MM.1S (cell line): ENCODE measurements at places on chromosomes 11 and 22.

DNA sequence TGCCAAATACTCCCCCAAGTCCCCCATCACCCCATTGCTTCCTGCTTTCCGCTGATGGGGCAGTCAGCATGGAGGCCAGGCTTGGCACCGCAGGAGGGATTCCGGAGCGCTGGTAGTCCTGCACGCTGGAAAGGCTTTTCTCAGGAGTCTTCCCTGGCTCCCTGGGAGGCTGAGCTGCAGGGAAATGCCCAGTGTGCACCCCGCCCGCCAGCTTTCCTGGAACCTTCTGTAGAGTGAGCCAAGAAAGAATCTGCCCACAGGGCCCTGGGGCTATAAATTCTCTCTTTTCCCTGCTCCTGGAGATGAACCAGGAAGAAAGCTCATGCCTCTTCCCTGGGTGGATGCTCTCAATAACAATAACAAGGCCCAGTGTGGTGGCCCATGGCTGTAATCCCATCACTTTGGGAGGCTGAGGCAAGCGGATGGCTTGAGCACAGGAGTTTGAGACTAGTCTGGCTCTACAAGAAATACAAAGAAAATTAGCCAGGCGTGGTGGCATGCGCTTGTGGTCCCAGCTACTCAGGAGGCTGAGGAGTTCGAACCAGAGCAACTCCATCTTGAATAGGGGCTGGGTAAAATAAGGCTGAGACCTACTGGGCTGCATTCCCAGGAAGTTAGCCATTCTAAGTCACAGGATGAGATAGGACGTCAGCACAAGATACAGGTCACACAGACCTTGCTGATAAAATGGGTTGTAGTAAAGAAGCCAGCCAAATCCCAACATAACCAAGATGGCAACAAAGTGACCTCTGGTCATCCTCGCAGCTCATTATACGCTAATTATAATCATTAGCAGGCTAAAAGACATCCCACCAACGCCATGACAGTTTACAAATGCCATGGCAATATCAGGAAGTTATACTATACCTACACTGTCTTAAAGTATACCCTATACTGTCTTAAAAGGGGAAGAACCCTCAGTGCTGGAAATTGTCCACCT lies 46.4 kb upstream of the FTH1 start:
- no peak for DNase-seq

- DNase-seq: no peak
These were observed 583.5 kb upstream of the FAT3 start for GRCh38 chr11:91641153-91641552.

- DNase-seq: no peak
These were observed 130.8 kb downstream of the GRIK4 start for GRCh38 chr11:120642196-120642894.

GRCh38 chr11:118488480-118489109 lies 38.7 kb upstream of the TTC36 start:
- peak; percentile 70 for DNase-seq

DNA sequence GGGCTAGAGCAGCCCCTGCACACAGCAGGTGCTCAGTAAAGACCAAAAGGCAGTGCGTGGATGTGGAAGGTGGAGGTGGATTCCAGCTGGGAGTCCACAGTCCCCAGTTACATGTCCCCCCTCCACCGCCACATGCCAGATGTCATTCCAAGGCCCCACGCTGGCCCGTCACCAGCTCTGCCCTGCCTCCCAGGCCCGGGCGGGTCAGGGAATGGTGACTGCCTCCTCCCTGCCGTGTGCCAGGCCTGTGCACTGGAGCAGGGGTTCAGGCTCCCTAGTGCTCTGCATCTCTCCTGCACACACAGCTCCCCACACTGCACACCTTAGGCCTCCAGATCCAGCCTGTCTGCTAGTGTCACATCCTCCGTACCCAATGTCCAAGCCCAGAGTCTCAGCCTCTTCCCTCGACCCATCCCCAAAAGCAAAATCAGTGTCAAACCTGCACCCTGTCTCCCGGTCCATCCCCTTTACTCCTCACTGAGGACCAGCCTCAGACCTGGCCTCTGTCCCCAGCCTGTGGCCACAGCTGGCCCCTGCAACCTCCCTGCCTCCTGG lies 40.2 kb upstream of the PRODH start:
- DNase-seq: no peak

- DNase-seq: no peak
These were observed 8.5 kb downstream of the ELFN2 start for GRCh38 chr22:37418627-37419369.

GRCh38 chr11:62020661-62021060 lies 53.2 kb upstream of the FTH1 start:
- DNase-seq: no peak

DNA sequence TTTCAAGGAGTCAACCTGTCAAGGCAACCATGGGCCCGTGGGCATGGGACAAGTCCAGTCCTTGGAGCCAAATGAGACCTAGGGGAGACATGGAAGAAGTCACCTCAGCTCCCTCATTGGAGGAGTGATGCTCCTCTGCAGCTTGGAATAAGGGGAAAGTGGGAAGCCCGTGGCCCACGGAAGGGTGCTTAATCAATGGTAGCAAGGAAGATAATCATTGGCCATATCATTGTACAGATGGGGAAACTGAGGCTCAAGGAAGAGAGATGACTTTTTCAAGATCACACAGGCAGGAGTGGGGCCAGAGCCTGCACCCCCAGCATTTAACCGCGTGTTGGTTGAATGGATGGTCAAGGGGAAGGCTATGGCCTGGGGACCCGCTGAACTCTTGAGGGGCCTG lies 133.0 kb downstream of the OSBP2 start:
- no peak for DNase-seq

DNA sequence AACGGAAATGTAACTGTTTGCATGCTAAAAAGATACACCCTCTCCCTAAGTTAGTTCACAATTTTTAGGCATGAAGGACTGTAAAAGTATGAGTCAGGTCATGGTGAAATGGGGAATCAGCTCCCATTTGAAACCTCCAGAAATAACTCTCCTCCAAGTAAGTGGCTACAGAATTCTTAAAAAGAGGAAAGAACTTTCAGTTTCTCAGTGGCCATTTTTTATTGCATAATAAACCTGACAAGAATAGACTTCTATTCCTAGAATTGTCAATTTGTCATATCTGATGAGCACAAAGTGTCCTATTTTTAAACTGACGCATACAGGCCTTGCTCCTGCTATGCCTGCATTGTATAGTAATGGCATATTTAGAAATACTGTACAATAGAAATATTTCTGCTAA lies 612.2 kb downstream of the CNTN5 start:
- no peak for DNase-seq

DNA sequence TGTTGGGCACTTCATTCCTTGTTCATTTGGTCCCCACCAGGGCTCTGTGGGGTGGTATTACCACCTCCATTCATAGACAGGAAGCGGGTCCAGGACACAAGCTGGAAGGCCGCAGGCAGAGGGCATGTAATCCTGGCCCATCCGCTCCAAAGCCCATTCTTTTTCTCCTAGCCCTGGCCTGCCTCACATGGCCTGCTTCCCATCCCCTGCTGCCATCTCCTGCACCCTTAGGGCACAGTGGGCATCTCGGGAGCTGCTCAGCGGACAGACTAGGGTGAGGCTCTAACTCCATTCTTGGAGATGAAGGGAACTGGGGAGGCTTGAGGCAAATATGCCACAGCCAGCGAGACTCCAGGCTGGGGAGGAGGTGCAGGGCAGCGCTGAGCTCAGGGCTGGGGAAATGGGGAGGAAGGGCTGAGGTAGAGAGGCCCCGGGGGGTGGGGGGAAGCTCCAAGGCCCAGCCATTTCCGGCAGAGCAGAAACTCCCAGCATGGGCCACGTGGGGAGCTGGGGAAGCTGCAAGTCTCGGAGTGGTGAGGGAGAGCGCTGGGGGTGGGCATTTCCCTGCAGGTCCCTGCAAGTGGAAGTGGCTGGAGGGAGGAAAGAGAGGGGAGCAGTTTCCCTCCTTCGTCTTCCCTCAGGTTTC lies 14.3 kb upstream of the BCL9L start:
- peak; percentile 34 for DNase-seq

GRCh38 chr11:65572356-65573051 lies at the start of gene FAM89B:
Gene FAM89B (plus strand): TSS chr11:65572538. CDS start chr11:65572670, 132 bp downstream.
- DNase-seq: peak; percentile 89

GRCh38 chr11:28743061-28743550 lies 634.9 kb downstream of the METTL15 start:
- DNase-seq: no peak

DNA sequence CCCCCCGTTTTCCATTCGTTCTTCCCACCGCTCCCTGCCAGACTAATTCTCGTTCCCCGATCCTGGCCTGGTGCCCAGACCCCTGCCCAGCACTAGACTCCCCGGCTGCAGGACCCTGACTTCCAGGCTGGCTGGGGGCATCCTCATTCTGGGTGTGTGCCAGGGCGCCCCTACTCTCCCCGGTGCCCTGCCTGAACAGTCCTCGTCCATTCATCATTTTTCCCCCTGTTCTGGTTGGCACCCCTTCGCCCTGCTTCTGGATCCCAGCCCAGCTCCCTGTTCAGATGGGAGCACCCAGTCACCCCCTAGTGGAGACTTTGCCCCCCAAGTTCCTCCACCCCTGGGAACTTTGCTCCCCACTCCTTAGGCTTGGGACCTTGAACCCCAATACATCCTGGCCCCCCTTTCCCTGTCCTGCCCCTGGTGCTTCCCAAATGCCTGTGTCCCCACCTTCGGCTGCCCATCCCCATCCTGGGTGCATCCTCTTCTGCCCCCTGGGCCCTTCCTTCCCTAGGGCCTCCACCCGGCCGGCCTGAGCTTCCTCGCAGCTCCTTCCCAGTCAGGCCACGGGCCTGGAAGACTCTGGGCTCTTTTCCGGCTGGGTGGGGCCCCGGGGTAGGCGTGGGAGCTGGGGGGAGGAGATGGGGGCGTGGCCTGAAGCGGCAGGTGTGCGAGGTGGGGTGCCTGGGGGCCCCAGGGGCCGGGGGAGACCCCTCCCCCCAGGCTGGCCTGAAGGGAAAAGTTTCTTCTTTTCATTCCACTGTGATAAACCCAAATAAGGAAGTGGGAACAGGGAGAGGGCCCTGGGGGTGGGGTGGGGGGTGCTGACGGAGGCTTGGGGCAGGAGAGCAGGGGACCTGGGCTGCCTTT lies 908 bp downstream of the PLCB3 start:
- no peak for DNase-seq

DNA sequence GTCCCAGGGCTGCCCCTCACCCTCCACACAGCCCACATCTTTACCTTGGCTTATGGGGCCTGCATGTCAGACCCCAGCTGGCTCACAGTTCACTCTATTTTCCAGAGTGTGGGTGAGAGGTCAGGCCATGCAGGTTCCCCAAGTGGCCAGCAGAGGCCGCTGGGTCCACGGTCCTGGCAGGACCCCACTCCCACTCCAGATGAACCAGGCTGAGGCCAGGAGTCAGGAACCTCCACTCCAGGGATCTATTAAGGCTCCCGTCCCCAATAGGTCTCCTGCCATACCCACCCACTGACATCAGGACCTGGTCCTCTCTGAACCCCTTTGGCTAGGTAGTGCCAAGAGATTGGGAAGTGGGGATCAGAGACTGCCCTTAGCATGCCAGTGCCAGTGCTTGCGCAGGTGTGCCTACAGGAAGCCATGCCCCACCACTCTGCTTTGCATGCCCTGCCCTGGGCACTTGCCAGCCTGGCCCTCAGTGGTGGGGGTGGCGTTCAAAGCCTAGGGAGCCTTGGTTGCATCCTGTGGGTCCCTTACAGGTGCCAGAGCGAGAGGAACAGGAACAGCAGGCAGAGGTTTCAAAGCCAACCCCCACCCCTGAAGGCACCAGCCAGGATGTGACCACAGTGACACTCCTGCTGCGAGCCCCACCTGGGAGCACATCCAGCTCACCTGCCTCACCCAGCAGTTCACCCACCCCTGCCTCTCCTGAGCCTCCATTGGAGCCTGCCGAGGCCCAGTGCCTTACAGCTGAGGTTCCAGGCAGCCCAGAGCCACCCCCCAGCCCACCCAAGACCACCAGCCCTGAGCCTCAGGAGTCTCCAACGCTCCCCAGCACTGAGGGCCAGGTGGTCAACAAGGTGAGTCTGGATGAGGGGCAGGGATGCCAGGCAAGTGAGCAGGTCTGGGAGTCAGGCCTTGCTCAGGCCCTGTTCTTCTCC lies 8.3 kb downstream of the SMTN start:
- DNase-seq: peak; percentile 33

GRCh38 chr22:29195118-29195963 lies 10.4 kb upstream of the EMID1 start:
- DNase-seq: no peak

GRCh38 chr22:41106122-41106968 lies 14.0 kb downstream of the EP300 start:
- no peak for DNase-seq

DNA sequence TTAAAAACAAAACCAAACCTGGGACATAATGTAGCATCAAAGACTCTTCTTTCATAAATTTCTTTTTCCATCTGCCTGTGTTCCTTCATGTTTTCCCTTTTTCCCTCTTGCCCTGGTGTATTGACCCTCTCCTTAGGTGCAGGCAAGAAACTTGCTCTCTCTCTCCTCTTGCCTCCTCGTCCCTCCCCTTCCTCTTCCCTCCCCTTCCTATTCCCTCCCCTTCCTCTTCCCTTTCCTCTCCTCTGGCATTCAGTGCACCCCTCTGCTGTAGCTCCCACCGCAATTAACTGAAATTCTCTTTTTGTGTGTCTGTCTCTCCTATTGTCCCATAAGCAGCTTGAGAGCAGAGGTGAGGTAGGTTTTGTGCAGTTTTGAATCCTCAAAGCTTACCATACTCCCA lies 49.9 kb downstream of the CSF2RB start:
- no peak for DNase-seq

DNA sequence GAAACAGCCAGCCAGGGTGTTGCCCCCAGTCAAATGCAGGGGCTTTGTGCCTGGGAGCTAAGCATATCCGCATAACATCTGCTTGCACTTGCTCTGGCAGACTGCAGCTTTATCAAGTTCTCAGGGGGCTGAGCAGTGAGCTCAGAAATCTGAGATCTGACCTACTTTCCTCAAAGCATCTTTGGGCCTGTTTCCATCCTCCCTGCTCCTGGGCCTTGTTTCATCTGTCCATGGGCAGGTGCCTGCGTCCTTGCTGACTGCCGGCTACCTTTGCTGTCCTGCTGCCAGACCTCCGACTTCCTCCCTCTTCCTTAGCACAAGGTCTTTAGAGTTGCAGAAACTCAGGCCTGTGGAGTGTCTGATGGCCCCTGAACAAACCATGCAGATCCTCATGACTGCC lies 131.2 kb upstream of the B3GAT1 start:
- no peak for DNase-seq

DNA sequence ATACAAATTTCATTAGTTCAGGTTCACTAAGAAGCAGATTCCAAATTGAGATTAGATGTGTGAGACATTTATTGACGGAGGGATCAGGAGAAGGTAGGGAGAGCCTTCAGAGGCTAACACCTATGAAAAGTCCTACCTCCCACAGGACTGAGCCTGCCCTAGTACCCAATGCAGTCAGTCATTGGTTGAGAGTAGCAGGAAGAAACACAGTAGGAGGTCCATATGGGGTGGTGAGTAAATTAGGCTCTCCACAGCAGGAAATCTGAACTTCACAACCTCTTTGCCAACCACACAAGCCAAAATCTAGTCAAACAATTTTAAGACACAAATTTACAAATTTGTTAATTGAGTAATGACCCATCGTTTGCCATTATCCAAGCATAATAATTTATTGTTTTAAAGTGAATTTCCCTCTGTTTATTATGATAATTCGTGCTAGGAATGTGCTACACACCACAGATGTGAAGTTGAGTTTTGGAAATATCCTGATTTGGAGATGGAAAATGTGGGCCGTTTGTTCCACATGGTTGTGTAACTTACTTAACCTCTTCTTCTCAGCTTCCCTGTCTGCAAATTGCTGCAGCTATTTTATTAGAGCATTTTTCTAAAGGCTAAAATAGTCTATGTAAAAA lies 542.1 kb downstream of the ETS1 start:
- DNase-seq: no peak

GRCh38 chr22:20204311-20204710 lies 53.5 kb upstream of the CCDC188 start:
- DNase-seq: no peak
